ENCODE measurements at places on chromosomes 1 and 21.

DNA sequence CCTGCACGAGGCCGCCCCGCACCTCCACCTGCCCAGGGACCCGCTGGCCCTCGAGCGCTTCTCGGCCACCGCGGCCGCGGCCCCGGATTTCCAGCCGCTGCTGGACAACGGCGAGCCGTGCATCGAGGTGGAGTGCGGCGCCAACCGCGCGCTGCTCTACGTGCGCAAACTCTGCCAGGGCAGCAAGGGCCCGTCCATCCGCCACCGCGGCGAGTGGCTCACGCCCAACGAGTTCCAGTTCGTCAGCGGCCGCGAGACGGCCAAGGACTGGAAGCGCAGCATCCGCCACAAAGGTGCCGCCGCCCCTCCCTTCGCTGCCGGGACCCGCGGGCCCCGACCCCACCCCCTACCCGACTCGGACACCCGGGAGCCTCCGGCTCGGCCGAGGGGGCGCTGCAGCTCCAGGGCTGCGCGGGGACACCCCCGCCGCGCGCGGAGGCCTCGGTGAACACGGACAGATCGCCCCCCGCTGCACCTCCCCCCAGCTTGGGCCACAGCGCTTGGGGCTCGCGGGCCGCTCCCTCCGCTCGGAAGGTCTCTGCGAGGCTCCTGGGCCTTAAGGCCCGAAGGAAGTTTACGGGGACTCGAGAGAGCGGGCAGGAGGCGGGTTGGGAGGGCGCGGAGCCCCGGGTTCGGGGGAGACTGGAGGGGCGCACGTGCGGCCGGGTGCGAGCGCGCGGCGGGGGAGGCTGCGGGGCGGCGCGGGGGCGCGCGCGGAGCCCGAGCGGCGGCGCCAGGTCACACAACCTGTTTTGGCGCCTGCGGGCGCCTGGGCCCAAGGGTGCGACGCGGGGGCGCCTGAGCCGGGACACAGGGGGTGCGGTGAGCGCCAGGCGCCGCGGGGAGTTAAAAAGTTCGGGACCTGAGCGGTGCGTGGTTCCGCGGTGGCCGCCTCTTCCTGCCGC lies 1.2 kb downstream of the SAMD11 start:
- no peak for DNase-seq

GRCh38 chr1:89806616-89807015 lies 14.2 kb upstream of the LRRC8D start:
- DNase-seq, result no peak

DNA sequence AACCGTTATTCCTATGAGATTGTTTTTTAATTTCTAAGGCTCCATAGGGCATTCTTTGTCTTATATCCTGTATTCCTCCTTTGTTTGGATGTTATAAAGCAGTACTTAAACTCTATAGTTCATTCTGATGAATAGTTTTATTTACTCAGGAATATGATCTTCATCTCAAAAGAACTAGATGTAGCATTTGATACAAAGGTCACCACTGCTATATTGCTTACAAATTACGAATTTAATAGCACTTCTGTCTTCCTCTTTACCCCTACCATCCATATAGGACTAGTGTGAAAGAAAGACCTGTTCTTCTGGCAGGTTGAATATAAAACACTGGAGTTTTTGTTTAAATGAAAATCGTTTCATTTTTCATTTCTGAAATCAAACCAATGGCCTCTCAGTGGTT lies 468.1 kb upstream of the CXADR start:
- no peak for DNase-seq

- no peak for DNase-seq
Measured at GRCh38 chr1:202622388-202622787, 87.9 kb downstream of the SYT2 start.

GRCh38 chr1:8274352-8274751 lies 43.6 kb upstream of the SLC45A1 start:
- no peak for DNase-seq

GRCh38 chr1:115067161-115067859 lies 22.0 kb downstream of the TSPAN2 start:
- no peak for DNase-seq

GRCh38 chr21:39965026-39965425 lies 97.8 kb downstream of the PCP4 start:
- no peak for DNase-seq
